Stimulated activated CD8-positive, alpha-beta memory T cell treated with anti-CD3 and anti-CD28 coated beads, Interleukin-12 subunit alpha, Interleukin-12 subunit beta, amount 100 ng/mL, for 4 hours (primary cell): ENCODE measurements at places on chromosomes 4 and X.

DNA sequence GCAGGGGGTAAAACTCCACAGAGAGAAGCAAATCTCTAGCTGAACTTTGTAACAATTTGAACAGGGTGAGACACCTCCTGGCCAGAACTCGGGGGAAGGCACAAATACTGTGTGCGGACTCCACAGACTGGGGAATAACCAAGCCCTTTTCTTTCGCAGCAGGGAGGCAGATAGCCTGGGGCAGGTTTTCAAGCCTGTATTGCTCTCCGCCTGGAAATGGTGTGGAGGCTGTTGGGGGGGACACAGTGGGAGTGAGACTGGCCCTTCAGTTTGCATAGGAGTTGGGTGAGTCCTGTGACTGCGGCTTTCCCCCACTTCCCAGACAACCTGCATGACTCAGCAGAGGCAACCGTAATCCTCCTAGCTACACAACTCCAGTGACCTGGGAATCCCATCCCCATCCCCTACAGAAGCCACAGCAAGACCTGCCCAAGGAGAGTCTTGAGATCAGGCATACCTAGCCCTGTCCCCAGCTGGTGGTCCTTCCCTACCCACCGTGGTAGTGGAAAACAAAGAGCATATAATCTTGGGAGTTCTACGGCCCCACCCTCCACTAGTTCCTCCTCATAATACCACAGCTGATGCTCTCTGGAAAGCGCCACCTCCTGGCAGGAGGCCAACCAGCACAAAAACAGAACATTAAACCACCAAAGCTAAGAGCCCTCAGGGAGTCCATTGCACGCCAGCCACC is 12.9 kb upstream of the SMPX start:
- DNase-seq = no peak

GRCh38 chrX:107894038-107894437 is 68.4 kb downstream of the MID2 start:
- DNase-seq = no peak

GRCh38 chr4:78588894-78589545 is 37.5 kb downstream of the ANXA3 start:
- no peak for DNase-seq

- no peak for DNase-seq
Observed at GRCh38 chr4:45183905-45184304, 457.5 kb upstream of the GNPDA2 start.

DNA sequence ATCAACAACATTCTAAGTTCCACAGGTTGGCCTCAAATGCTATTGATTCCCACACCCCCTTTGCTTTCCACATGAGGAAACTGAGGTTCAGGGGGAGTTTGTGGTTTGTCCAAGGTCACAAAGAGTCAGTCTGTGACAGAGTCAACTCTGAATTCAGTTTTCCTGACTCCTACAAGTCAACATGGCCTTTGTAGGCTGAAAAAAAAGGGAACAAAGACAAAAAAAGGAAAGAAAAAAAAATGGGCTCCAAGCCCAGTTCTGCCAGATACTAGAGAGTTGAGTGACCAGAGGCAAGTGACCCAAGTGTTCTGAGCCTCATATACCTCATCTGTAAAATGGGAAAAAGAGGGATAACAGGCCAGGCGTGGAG is 16.5 kb upstream of the PIM2 start:
- no peak for DNase-seq

DNA sequence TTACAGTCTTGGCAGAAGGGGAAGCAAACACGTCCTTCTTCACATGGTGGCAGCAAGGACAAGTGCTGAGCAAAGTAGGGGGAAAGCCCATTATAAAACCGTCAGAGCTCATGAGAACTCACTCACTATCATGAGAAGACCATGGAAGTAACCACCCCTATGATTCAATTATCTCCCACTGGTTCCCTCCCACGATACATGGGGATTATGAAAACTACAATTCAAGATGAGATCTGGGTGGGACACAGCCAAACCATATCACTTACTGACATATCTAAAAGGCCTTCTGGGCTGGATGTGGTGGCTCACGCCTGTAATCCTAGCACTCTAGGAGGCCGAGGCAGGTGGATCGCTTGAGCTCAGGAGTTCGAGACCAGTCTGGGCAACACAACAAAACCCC is 117.1 kb upstream of the USP9X start:
- DNase-seq = no peak

- no peak for DNase-seq
Observed at GRCh38 chrX:19181345-19181744, 59.1 kb upstream of the ADGRG2 start.

DNA sequence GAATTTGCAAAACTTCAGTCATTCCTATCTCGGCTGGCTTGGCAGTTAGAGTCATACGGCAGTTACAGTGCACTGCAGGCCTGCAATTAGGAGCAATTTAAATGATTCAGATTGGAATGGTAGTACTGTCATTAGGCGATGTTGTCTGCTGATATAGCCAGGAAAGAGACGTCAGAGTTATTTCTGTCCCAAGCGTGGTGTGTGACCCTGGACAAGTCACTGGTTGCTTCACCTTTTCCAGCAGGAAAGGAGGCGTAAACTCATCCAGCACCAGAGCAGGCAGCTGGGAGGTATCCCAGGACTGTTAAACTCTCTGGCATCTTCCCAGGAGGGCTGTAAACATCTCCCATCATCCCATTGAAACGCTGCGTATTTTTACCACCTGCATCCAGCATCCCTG is 836 bp upstream of the LNX1 start:
- DNase-seq = no peak

- DNase-seq = no peak
Observed at GRCh38 chrX:8341814-8342590, 122.6 kb upstream of the VCX3B start.

DNA sequence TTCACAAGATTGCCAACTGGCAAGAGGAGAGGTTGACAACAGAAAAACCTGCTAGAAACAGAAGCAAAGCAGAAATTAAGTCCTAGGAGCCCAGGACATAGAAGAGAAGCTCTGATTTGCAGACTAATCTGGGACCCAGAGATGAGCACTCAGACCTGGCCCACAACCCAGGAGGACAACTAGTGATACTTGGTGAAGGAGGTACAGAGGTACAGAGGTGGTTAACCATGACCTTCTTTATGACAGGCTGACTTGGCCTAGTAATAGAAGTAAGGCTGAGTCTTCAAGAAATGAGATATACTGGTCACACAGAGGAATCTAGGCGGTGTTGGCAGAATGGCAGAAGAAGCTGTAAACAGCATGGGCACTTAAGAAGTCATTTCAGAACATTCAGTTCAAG is 43.6 kb downstream of the ANXA5 start:
- no peak for DNase-seq

- DNase-seq = no peak
Observed at GRCh38 chrX:110440016-110440805, 81.6 kb downstream of the RTL9 start.

DNA sequence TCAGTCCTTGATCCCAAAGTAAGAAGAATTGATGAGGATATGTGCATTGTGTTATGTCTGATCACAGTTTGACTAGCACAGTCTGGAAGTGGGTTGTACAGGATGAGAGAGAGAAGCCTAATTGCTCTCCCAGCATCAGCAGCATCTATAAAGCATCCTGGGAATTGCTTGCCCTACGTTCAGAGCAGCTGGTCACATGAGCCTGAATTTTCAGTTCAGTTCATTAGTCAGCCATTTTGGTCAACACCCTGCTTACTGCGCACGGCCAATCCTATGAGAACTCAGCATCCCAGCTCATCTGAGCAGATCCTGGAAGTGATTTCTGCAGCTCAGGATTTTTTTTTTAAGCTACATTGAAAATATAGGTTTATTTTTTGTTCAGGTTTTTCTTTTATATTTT is at the start of gene RUFY3:
Gene RUFY3 (plus strand): TSS at position 218 of the 400 bp plus-strand sequence. CDS start 610 bp downstream, outside the sequence.
- DNase-seq = no peak

DNA sequence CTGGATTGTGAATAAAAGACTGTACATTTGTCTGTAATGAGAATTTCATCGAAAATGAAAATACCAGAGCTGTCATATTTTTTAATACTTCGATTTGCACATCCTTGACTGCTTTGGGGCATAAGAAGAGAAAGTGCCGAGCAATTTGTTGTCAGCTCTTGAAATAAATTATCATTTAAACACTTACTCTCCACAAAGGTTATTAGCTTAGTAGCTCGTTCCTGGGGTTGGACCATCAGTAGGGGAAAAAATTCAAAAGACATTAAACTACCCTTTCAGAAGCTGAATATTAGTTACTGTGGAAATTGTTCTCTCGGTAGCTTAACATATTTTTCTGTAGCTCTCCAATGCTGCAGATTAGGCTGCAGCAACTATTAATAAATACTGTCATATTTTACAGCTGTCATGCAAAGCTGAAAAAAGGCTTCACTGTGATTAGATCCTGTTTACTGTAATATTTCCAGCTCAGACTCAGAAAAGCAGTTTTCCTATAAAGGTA is 76.9 kb downstream of the GRIA3 start:
- DNase-seq = no peak

DNA sequence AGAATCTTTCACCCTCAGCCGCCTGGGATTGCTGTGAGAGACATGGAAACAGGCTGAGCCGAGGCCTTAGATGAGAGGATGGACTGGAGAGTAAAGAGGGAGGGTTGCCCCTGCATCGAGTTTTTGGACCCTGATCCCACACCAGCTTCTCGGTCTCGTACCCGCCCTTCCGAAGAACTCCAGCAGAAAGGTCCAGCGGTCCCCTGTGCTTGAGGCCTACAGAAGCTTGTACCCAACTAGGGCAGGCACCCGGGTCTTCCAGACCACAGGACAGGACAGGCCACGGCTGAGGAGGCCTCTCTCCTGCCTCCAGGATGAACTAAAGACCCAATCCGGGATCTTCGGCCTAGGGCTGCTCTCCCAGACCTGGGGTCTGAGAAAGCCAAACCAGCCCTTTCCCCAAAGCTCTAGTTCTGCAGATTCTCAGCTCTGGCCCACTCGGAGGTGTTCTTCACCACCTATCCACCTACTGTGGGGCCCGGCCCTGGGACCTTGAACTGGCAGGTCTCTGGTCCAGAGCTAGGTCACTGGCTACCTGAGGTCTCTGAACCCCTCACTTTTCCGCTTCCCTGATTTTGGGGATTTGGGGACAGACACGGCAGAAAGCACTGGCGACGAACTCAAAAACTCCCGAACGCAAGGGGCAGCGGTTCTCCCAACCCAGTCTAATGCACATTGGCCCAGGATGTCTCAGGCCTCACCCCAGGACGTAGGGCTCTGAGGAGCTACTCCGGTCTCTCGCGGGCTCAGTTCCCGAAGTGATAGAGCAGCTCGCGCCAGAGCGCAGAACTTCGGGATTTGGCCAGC is 1.1 kb downstream of the NKX3-2 start:
- no peak for DNase-seq

- DNase-seq = peak; percentile 13
Observed at GRCh38 chr4:11471618-11472017, 42.9 kb upstream of the HS3ST1 start.

DNA sequence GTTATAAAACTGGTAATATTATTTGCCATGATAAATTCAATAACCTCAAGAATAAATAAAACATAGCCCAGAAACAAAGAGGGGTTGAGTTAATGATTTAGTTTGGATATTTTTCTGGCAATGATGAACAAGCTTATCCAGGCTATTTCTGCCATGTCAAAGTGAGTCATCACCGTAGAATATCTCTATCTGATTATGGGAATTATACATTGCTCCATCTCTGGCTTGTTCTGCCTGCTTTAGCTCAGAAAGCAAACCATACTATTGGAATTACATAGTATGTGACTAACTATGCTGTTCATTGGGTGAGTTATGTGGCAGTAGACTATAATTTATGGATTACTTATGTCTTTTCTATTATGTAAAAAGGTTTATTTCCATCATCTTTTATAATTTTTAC is 680.1 kb upstream of the AADAT start:
- DNase-seq = no peak

- no peak for DNase-seq
Observed at GRCh38 chr4:149595500-149595899, 220.1 kb downstream of the IQCM start.

DNA sequence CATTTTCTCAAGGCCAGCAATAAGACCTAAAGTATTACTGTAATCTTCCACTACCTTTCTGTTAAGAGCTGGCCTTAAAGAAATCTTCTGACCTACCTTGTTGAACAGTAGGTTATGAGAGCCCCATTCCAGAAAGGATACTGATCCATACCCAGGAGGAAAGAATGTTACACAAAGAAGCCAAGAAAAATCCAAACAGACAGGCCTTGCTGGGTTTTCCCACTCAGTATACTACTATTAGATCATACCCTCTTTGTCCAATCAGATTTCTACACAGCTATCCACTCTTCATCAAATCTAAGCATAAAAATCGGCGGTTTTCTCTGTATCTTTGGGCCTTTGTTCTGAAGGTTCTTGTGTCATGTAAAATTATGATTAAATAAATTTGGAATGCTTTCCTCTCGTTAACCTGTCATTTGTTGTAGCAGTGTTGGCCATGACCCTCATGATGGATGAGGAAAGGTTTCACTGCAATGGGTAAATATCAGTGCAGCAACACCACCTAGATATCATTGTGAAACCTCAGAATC is 292.3 kb downstream of the ANKRD50 start:
- no peak for DNase-seq

- no peak for DNase-seq
Observed at GRCh38 chrX:68826113-68826980, 2.5 kb upstream of the EFNB1 start.

- no peak for DNase-seq
Observed at GRCh38 chr4:145307763-145308430, 127.5 kb upstream of the OTUD4 start.

- no peak for DNase-seq
Observed at GRCh38 chr4:61246034-61246433, 45.9 kb downstream of the ADGRL3 start.
